Esophagus squamous epithelium (tissue), 5 donors: ENCODE measurements at places on chromosomes 13 and 19. TPM values are rescaled to one million over a fixed set of nuclear protein-coding genes. Genes with fewer than 3 reads are reported as not detected.

DNA sequence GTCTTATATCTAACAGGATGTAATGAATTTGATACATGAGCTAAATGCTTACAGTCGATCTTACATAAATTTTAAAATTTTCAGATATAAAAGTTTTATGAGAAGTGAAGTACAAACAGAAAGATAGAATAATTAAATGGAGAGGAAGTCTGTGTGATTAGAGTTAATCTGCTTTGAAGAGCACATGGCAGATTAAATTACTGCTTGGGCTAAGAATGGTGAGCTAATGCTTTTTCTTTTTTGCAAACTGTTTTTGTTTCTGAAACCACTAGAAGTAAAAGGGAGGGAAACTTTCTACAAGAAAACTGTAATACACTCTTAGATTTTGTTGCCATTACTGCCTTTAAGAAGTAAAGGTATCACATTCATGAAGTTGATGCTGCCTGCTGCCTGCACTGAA is 96.3 kb upstream of the SPRY2 start:
- DNase-seq = no peak

- DNase-seq = no peak
Measured at GRCh38 chr13:50873467-50873866, 30.0 kb upstream of the DLEU7 start.

DNA sequence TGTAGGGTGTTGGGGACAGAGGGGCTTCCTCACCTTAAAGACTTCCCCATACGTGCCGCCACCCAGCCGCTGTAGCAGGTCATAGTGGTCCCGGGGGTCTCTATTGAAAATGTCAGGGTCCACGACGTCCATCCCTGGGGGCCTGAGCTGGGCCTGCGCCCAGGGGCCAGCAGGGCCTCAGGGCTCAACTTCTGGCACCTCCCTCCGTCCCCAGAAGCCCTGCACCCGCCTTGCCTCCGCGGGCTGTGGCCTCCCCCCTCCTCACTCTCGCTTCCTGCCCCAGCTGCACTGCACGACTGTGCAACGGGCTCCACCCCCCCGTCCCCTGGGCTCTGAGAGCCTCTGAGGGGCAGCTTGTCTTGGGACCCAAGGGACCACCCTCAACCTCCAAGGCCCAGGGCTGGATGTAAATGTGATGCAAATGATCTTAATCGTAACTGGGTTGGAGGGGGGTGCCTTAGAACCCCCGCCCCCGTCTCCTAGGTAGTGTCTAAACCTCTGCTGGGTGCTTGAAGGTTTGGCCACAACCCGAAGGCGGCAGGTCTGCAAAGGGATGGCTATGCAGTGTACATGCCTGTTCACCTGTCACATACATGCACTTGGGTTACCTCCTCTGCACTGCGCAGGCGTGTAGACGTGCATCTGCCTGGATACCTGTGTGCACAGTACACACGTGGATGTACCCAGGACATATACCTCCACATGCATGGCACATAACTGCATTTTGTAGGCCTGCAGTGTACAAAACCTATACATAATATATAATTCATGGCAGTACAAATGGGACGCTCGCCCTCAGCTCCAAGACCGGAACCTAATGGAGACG is at the start of gene MAP4K1:
Gene MAP4K1, minus strand, starts transcription at position 190 of the 826 bp plus-strand sequence. Its CDS starts 58 bp downstream, at position 132.
- peak; percentile 54 for DNase-seq

DNA sequence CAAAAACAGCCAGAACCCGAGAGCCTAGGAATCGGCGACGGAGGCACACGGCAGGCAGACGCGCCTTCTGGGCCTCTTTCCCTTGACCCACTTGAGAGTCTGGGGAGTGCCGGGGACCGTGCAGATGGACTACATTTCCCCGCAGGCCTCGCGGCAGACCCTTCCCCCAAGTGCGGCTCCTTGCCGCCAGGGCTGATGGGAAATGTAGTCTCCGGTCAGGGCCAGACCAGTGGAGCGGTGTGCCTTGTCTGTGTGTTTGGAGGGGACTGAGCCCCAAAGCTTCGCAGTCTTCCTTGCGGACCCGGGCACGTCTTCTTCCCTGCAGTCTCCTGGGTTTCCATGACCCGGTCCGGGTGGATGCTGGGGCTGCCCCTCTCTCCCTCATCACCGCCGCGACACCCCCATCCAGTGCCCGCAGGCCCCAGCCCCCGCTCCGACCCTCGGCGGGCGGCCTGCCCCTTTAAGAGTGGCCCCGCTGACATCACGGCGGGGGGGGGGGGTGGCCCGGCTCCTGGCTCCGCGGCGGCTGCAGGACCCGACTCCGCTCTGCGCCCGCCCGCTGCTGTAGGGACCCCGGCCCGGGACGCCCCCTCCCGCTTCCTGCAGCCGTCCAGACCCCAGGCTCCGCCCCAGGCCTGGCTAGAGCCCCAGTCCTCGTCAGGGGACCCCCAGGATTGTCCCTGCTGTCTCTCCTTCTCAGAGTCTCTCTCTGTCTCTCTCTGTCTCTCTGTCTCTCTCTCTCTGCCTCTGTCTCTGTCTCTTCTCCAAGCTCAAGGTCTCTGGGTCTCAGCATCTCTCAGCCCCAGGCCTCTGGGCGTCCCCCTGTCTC is 758 bp upstream of the CACNG7 start:
- no peak for DNase-seq

Gene IGFL2
- total RNA-seq = not detected

Gene SIGLEC10
- total RNA-seq = 17.0 TPM

Gene CGB8
- not detected for total RNA-seq
